ENCODE measurements at places on chromosomes 2 and 18.

DNA sequence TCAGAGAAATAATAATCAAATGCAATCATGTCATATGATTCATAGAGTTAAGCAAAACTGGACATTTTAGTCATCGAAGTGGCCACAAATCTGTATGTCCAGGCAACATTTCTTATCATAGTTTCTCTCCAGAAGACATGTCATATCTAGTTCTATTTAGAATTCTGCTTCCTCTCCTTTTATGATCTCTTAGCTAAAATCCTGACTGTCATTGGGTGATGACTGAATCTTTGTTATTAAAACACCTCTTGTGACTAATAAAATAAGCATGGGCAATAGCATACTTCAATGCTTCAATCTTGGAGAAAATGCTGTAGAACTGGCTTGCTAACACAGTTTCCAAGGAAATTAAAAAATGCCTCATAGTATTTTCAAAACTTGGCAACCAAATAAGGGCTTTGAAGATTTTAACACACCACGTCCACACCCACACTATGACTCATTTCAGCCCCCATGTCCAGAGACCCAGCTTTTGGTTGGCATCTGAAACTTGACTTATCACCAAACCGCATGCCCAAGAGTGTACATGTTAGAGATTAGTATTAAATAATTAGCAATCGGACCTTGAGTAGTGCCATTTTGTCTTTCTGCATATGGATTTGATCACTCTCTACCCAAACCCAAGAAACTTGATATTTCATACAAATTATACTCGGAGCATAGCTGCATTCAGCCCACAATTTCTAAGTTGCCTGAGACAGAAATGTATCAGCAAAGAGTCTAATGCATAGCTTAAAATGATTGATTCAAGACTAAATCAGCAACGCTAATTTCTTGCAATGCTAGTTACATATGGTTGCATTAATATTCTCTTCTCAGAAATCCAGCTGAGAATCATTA, 106.5 kb upstream of the ETAA1 start:
- no peak for DNase-seq

GRCh38 chr2:37623406-37623805, 48.0 kb downstream of the CDC42EP3 start:
- no peak for DNase-seq

DNA sequence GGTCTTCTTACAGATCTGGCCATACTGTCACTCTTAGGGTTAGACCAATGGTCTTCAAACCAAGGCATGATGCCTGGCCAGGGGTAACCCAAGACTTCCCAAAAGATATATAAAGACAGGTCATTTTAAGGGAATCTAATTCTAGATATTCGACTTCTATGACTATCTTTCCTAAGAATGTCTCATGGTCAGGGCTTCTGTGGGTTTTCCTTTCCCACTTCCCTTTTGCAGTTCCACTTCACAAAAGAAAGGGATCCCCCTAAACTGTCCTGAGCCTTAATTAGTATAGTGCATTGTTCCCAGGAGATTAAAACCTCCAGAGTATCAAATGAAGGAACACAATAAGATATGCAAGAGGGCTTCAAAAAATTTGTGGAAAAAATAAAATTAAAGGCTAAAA, 223.6 kb upstream of the SIX2 start:
- DNase-seq, result no peak

GRCh38 chr2:221442128-221442527, 130.0 kb downstream of the EPHA4 start:
- no peak for DNase-seq

GRCh38 chr2:24559473-24560113, 68.5 kb downstream of the NCOA1 start:
- DNase-seq, result no peak

DNA sequence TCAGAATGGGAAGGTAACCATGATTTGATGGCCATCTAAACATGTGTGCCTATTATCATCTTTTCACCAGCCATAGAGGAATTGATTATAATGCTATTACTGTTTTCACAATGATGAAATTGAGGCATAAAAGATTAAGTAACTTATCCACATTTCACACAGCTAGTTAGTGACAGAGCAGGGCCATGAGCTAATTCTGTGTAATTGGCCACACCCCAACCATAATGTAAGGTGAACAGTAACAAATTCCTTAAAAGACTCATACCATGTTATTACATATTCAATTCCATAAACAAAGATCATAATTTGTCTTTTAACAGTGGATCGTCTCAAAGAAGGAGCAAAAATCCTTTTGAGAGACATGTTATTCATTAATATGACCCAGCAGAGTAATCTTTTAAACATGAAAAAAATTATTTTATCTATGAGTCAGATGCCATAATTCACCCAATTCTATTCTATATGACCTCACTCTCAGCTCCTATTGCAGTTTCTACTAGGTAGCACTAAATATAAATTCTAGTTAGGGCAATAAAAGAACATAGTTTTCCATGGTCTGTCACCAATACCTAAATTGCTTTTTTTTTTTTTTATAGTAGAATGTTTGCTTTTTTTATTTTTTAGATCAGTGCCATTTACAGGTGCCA, 475.8 kb upstream of the SLC39A10 start:
- DNase-seq, result no peak

DNA sequence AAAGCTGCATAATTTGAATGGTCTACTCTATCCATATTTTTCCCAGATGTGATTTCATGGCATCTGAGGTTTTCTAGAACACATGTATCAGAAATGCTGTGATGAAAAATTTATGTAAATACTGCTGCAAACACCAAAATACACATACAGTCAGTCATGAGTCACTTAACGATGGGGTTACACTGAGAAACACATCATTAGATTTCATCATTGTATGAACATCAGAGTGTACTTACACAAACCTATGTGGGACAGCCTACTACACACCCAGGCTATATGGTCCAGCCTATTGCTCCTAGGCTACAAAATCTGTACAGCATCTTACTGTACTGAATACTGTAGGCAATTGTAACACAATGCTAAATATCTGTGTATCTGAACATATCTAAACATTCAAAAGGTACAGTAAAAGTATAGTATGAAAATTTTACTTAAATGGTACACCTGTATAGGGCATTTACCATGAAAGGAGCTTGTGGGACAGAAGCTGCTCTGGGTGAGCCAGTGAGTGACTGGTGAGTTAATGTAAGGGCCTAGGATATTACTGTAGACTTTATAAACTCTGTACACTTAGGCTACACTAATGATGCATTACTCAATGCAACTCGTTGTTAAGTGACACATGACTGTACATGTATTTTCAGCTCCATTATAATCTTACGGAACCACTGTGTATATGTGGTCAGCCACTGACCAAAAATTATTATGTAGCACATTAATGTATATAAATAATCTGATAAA, 33.5 kb downstream of the PNO1 start:
- no peak for DNase-seq

GRCh38 chr18:10499230-10499629, 26.6 kb upstream of the NAPG start:
- no peak for DNase-seq

GRCh38 chr2:187266147-187266546, 181.9 kb downstream of the CALCRL start:
- DNase-seq, result no peak

- DNase-seq, result no peak
Observed at GRCh38 chr2:121994238-121995206, 239.1 kb downstream of the TSN start.

- DNase-seq, result no peak
Observed at GRCh38 chr2:46718784-46719183, 196.8 kb downstream of the MCFD2 start.

GRCh38 chr2:119202610-119203310, 20.9 kb upstream of the STEAP3 start:
- no peak for DNase-seq

DNA sequence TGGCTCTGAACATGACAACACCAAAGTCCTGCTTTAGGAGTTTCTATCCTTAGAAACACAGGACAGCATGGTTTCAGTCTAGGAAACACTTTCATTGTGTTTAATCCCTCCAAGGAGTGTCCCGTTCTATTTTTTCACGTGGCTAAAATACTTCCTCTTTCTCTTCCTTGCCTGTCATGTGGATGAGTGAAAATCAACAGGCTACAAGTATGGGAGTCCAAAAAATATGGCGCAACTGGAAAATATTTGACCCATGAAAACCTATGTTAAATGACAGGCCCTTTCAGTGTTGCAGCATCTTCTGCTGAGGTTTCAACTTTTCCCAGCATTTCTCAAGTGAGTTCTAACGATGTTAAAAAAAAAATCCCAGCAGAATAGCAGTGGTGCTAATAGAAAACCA, 146.3 kb downstream of the LAMA3 start:
- DNase-seq, result no peak

DNA sequence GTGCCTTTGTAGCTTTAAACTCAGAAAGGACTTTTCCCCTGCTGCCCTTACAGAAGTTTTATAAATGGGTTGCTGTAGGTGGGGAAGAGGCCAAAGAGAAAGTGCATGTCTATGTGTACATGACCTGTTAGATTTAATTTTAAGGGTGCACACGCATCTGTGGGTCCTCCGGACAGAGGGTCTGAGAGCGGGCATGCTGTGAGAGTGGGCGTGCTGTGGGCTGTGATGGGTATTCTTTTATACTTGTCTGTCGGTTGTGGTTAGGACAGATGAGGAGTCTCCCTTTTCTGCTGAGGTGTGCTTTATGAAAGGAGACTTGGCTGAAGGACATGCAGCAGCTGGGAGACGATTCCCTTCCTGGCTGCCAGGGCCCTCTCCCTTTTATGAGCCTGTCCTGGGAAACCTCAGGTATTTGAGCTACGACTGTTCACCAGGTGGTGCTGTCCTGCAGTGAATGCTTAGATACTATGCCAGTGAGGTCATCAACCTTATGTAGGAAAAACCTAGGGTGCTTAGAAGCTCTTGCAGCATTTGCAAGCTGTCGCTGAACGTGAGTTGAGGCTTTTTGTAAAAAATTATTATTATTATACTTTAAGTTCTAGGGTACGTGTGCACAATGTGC, 67.5 kb downstream of the TANC1 start:
- no peak for DNase-seq

DNA sequence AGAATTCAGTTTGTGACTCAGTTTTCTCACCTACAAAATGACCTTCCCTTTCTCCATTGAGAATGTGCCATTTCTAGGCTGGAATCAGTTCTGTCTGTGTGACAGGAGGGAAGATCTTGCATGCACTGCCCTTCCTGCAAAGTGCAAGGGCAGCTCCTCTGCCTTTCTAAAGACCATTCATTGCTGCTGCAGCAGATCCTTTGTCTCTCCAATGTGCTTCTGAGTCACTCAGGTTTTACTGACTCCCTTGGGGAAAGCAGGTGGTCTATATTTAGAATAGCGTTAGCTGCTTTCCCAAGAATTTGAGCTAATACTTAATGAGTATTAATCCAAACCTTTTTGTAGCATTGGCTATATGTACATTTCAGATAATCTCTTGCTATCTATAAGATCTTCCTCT, 62.5 kb downstream of the DAW1 start:
- no peak for DNase-seq

GRCh38 chr2:204122425-204122824, 185.9 kb downstream of the ICOS start:
- no peak for DNase-seq

DNA sequence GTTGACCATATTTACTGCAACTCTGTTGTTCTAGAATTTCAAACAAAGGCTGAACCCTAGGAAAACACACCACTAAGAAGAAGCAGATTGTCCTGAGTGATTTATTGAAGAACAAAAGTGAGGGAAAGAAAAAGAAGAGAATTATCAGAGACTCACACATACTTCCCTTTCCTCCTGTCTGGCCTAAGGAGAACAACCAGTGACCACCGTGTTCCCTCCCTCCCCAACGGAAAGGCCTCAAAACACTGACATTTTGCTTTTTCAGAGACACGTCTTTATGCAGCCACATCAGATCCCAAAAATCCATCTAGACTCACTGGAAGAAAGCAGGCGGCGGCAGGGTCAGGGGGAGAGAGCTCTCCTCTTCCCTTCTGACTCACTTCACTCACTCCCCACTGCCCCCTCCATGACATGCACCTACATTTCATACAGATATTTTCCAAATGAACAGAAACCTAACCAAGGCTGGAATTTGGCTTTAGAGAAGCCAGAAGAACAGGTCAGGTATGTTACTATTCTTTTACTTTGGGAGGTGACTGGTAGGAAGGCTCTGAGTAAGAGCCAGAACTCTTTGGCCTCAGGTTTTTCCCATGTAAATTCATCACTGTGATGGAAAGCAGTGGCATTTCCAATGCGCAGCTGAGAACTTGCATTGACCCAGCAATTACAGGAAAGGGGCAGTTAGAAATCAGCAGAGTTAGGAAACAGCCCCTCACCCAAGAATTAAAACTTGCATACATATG, 169.9 kb downstream of the BCL11A start:
- no peak for DNase-seq

DNA sequence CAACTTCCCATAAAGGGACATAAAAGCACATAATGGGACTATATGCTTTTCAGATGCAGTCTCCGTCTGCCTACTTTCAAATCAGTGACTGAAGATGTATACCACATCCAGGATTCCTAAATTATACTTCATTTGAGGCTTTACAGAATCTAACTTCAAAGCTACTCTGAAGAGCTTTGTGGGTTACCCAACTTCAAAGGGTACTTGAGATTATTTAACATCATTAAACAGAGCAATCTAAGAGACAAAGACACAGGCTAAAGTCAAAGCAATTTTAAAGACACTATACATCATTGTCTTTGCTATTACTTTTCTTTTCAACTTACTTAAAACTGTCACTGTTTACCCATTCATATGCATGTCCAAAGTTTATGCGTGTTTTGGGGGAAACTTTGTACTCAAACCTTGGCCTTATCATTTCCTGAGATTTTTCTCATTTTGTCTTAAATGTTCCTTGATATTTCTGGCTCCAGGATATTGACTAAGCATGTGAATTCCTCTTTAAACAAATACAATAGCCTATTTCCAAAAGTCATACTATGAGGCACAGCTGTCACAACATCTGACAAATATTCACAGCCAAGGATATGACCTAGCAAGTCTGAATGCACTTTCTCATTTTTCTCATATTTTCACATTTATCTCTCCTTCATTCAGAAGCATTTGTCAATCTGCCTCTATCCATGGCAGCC, 1985.1 kb upstream of the PIK3C3 start:
- DNase-seq, result no peak

- no peak for DNase-seq
Observed at GRCh38 chr2:190837420-190837819, 43.2 kb upstream of the GLS start.

- no peak for DNase-seq
Observed at GRCh38 chr2:19371996-19372582, 13.7 kb upstream of the OSR1 start.

Data from amniotic stem cell (primary cell).